ENCODE measurements at places on chromosomes 6 and 20.
A peak's percentile ranks its signal among the peaks of the same experiment; 100 is the strongest.

DNA sequence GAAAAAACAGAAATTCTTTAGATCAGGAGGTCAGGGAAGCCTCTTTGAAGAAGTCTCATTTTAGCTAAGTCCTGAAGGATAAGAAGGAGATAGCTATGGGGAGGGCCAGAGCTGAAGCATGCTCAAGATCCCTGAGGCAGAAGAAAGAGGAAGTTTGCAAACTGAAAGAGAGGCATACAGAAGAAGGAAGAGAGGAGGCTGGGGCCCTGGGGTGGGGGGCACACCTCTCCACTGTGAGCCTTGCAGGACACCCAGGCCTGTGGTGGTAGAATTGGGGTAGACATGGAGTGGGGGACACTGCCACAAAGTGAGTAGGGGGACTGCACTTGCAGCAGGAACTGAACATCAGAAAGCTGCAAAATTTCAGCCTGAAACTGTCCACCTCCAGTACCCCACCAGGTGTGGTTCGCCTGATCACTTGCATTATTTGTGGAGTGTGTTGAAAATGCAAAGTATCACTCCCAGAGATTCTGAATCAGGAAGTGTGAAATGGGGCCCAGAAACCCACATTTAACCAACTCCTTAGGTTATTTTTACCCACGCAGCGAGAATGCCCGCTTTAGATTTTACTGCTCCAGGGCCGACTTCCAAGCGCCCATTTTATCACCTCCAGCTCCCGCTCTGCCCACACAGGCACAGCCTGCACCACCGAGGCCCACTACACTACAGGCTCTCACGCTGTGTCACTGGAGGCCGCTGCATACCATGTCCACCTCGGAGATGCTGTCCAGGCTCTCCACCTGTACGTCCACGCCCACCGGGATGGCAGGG, 44.0 kb downstream of the GABRR2 start:
- DNase-seq, result peak; percentile 14

- peak; percentile 66 for DNase-seq
Measured at GRCh38 chr6:117976030-117976651, 69.1 kb downstream of the SLC35F1 start.

DNA sequence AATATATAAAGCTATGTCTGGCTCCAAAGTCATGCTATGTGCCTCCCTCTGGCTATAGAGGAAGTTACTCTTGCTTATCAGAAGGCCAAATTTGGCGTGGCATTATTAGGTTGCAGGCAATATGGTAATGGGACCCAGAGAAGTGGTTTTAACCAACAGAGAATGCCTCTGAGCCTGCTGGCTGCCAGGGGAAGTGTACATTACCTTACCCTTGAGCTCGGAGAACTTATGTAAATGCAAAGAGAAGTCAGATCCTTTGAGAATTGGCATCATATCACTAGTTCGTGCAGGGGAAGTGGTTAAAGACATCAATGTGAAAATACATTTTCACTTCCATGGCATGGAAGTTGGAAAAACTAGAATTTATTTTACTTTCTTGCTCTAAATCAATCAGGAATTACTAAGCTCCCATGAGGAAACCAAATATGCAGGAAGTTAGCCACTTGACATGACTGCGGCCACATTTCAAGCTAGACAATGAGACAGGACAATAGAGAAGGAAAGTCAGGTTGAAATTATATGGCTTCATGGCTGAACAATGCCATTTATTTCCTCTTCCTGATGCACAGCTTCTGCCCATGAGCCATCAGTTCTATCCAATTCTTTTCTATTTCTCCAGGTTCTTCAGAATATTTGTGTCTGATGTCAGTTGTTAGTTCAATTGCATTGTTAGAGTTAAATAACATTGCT, 134.0 kb upstream of the PHACTR1 start:
- peak; percentile 24 for DNase-seq

GRCh38 chr6:4358414-4359107, 223.2 kb upstream of the ECI2 start:
- DNase-seq, result no peak

DNA sequence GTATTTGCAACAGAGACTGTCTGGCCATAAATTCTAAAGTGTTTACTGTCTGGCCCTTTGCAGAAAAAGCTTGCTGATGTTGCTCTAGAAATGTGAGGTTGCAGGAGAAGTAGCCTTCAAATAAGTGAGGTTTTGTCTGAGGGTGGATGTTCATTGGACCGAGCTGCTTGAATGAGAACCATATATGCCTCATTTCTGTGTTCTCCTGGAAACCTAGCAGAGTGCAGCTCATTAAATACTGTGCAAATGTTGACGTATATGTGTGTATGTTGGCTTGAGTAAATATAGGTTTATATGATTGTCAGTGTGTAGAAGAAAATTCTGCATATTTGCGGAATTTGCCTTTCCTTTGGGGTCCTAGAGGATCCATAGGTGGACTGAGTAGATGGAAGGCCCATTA, 39.0 kb downstream of the CHMP4B start:
- no peak for DNase-seq

DNA sequence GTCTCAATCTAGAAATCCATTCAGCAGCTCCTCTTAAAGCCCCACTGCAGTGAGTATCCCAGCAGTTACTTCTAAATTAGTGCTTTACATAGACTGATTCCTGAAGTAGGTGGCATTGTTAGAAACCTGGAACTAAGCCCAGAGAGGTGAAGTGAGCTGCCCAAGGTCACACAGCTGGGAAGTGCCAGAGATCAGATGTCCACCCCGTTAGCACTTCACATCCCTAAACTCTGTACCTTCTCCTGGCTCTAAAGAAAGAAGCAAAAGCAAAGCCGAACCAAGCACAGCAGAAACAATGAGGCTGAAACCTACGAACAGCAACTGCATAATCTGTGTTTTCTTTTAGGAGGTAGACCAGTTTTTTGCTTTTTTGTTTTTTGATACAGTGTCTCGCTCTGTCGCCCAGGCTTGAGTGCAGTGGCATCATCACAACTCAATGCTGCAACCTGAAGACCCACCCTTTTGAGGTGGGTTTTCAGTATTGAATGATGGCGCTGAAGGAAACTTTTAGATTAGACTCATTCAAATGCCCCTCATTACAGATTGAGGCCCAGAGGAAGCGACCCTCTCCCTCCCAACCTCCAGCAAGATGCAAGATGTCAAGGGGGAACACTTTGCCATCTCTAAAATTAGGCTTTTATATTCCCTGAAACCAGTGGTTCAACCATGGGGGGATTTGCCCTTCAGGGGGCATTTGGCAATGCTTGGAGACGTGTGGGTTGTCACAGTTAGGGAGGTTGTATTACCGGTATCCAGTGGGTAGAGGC, 3.2 kb upstream of the ZMYND8 start:
- no peak for DNase-seq

- no peak for DNase-seq
Measured at GRCh38 chr20:5612581-5613301, 137.5 kb upstream of the SHLD1 start.

DNA sequence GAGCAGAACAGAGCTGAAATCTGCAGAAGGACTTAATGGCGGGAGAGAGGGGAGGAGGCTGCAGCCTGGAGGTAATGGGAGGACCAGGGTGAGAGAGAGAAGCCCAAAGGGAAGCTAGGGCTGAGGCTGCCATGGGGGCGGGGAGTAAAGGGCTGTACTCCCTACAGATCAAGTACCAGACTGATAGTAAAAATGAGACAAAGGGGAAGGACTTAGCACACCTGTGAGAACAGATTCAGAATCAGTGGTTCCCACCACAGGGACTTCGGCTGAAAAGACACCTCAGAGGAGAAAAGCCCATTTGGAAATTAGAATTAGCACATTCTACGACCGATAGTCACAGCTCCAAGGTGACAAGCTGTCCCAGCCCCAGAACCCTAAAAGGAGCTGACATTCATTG, 6.4 kb upstream of the TBXT start:
- no peak for DNase-seq

DNA sequence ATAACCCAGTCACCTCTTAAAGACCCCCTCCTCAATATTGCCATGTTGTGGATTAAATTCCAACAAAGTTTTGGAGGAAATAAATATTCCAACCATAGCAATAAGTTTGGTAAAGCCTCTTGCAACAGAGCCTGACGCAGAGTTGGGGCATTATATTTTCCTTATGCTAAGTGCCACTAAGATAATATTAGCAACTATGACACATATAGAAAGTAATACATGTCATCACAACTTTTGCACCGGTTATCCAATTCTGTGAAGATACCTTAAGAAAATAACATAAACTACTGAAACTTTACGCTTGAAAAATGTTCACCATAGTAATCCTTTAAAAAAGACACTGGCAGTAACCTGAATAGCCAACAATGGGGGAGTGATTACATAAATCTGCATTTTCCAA, 52.2 kb upstream of the TRERF1 start:
- DNase-seq, result no peak

- no peak for DNase-seq
Measured at GRCh38 chr6:51495096-51495495, 592.3 kb downstream of the PKHD1 start.

DNA sequence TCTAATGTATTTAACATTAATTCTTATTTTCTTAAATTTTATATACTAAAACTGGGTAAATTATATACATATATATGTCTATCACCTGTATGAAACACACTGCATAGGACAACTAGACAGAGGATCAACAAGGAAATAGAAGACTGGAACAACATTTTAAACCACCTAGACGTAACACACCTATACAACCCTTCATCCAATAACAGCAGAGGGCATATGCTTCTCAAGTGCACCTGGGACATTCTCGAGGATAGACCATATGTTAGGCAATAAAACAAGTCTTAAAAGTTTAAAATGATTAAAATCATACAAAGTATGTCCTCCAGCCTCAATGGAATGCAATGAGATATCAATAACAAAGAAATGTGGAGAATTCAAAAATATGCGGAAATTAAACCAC, 45.2 kb downstream of the RPP40 start:
- no peak for DNase-seq

GRCh38 chr6:82679232-82679631, 315.6 kb downstream of the TPBG start:
- DNase-seq, result no peak

DNA sequence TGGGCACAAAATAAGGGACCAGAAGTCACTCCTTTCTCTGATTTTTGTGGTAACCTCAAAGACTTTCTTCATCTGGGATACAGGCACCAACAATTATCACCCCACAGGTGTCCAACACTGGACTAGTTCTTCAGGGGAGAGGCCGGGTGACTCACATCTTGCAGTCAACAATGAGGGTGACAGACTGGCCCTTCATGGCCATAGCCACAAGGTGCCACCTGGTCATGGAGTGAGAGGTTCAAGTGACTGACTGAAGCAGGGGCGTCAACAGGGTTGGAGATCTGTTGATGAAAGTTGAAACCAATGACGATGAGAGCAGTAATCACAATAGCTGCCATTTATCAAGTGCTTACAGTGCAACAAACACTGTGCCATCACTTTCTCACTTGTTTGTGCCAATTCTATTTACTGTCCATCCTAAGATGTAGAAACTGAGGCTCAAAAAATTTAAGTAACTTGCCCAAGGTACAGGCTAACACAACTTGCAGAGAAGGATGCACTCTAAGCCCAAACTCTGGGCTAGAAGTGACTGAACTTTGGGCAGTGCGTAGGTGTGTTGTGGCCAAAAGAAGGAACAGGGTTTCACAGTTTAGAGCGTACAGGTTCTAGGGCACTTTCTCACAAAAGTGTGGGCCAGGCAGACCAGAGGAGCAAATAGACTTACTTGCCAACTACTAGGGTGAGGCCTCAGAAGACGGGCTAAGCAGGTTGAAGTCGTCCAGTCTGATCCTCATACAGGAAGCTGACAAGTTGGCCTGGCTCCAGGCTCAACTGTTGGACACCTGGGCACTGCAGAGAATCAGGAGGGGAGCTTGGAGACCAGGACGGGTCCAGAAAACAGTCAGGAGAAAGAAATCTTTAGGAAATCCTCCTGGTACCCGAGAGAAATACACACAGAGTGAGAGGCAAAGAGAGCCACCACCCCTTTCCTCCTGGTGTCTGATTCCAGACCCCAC, 30.4 kb downstream of the HLA-DPB1 start:
- no peak for DNase-seq

DNA sequence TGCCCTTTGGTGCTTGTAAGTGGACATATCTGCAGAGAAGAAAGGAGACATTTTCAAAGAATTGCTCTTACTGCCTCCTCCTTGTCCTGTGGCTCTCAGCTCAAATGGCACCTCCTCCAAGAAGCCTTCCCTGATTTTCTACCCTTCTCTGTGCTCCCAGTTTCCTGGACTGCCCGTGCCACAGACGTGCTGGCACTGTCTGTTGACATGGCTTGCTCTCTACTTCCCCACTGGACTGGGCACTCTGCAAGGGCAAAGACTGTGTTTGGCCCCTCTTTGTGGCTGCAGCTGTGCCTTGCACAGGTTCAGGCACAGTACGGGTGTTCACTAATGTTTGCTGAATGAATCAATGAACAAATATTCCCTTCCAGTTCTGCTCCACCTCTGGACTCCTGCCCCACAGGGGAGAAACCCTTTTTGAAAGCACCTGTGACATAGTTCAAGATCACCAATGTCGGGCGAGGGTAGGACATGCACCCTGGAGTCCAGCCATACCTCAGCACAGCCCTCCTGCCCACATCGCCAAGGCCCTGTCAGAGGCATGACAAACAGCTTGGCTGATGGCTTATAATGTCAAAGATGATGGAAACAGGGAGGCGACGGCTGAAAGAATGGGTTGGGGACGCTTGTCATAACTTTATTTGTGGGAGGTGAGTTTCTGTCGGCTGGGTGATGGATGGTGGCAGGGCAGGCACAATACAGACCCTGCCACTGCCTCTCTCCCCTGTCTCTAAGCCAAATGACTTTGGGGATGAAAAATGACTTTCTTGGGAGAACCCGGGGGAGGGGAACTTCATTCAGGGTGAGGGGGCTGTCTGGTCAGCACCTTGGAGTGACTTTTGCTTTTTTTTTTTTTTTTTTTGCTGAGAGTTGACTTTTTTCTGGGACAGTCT, 15.6 kb upstream of the CTNNBL1 start:
- DNase-seq, result no peak

DNA sequence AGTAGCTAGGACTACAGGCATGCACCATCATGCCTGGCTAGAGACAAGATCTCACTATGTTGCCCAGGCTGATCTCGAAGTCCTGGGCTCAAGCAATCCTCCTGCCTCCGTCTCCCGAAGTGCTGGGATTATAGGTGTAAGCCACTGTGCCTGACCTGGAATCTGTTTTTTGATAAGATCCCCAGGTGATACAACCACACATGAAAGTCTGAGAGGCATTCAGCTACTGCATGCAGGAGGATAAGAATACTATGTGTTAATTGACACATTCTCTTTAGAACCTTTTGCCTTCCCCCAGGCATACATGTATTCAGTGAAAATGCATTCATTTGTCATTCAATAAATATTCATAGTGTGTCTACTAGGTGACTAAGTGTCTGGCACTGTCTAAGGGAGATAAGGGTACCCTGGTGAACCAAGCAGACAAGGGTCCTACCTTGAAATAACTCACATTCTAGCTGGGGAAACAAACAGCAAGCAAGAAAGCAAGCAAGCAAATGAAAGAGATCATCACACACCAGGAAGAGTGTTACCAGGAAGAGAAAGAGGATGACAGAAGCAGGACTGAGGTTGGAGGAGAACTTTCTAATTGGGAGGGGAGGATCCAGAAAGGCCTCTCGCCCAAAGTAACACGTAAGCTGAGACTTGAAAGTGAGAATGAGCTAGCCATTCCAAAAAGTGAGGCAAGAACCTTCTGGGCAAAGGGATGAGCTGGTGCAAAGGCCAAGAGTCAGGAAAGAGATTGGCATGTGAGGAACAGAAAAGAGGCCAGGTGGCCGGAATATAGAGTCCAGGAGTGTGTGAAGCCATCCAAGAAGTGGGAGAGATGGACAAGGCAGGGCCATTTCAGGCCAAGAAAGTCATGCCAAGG, 6.5 kb downstream of the GFOD1 start:
- DNase-seq, result no peak
